ENCODE measurements at places on chromosomes 11 and 22. TPM values are rescaled to one million over a fixed set of nuclear protein-coding genes. Genes with fewer than 3 reads are reported as not detected.

IGSF9B gene
- 14.0 TPM for polyA plus RNA-seq

MUC2 gene
- 0.01 TPM for polyA plus RNA-seq

FOLR2 gene
- 31.9 TPM for polyA plus RNA-seq

WBP2NL gene
- 0.98 TPM for polyA plus RNA-seq

- no peak for DNase-seq
Observed at GRCh38 chr11:115234794-115235193, 269.4 kb downstream of the CADM1 start.

- DNase-seq = no peak
Observed at GRCh38 chr11:76665921-76666351, 4.6 kb downstream of the LRRC32 start.
